Sigmoid colon (tissue), 7 donors: ENCODE measurements at places on chromosomes 4 and X. TPM values are rescaled to one million over a fixed set of nuclear protein-coding genes. Genes with fewer than 3 reads are reported as not detected.

- H3K4me1 ChIP-seq: no peaks in the 10 kb centered on the region
- no peak overlapping the region for H3K27ac ChIP-seq
- H3K36me3 ChIP-seq: no peaks in the 10 kb centered on the region
- no peaks in the 10 kb centered on the region for H3K27me3 ChIP-seq
Observed at GRCh38 chr4:38359113-38359512, 304.9 kb upstream of the KLF3 start.

DNA sequence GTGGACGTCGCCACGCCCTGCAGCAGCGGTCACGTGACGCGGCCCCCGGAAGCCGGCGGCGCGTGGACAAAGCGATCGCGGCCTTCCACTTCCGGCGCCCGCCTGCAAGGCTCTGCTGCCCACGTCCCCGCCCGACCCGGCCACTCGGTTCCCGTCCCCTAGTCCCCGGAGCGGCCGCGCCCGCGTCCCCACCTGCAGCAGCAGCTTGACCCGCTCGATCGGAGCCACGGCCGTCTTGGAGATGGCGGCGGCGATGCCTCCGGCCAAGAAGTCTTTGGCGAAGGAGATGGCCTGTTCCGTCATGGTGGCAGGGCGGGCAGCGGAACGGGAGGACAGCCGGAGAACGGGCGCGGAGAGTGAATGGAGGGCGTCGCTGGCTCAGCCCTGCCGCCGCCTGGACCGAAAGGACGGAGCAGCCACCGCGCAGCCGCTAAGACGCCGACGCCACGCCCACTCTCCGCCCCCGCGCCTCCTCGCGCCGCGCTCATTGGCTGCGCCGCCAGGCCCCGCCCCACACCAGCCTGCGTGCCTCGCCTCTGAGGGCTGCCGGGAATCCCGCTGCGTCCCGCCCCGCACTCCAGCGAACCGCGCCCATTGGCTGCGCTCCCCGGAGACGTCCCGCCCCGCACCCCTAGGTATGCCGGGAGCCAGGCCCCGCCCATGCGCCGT, at the start of gene SLC25A6:
TSS of gene SLC25A6 (minus strand) at position 407 of the 669 bp plus-strand sequence. CDS start at position 303, 104 bp downstream.
- peaks cover 27% of the 10 kb centered on the region for H3K36me3 ChIP-seq
- H3K4me3 ChIP-seq: peak within 1 kb of the TSS; percentile 100
- H3K27me3 ChIP-seq: no peaks in the 10 kb centered on the region
- peaks cover 61% of the 10 kb centered on the region for H3K4me1 ChIP-seq
- DNase-seq: peak; percentile 99
- H3K27ac ChIP-seq: peak within 1 kb of the TSS; percentile 99

DNA sequence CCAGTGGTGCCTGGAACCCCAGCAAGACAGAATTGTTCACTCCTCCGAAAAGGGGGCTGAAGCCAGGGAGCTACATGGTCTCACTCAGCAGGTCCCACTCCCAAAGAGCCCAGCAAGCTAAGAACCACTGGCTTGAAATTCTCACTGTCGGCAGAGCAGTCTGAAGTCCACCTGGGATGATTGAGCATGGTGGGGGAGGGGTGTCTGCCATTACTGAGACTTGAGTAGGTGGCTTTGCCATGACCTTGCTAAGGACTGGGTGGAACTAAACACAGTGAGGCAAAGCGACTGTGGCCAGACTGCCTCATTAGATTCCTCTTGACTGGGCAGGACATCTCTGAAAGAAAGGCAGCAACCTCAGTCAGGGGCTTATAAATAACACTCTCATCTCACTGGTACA, 122.6 kb upstream of the ZC4H2 start:
- no peaks in the 10 kb centered on the region for H3K27me3 ChIP-seq
- no peak overlapping the region for H3K4me3 ChIP-seq
- H3K27ac ChIP-seq: no peak overlapping the region
- no peaks in the 10 kb centered on the region for H3K4me1 ChIP-seq
- no peak for DNase-seq

- H3K27me3 ChIP-seq: no peaks in the 10 kb centered on the region
- H3K36me3 ChIP-seq: no peaks in the 10 kb centered on the region
- no peak overlapping the region for H3K4me3 ChIP-seq
- DNase-seq: no peak
- no peaks in the 10 kb centered on the region for H3K4me1 ChIP-seq
Observed at GRCh38 chr4:30866346-30866745, 146.2 kb downstream of the PCDH7 start.

DNA sequence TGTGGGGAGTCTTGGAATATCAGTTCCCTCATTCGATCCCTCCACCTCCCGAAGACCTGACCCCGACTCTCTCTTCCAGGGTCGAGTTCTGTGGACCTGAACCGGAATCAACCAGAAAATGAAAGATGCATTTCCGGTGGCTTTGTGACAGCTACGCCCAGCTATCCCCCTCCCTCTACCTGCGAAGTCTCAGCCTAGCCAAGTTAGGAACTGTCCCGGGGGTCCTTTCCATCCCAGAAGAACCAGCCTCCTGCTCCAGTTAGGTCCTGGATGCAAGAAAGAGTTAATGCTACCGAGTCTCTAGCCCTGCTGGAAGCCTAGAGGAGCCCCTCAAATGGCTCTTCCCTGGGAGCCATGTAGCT, 13.4 kb upstream of the ETDC start:
- H3K36me3 ChIP-seq: no peaks in the 10 kb centered on the region
- no peak for DNase-seq
- no peak overlapping the region for H3K27ac ChIP-seq
- no peaks in the 10 kb centered on the region for H3K4me1 ChIP-seq
- no peaks in the 10 kb centered on the region for H3K27me3 ChIP-seq
- H3K4me3 ChIP-seq: peak overlapping the region; percentile 20

DNA sequence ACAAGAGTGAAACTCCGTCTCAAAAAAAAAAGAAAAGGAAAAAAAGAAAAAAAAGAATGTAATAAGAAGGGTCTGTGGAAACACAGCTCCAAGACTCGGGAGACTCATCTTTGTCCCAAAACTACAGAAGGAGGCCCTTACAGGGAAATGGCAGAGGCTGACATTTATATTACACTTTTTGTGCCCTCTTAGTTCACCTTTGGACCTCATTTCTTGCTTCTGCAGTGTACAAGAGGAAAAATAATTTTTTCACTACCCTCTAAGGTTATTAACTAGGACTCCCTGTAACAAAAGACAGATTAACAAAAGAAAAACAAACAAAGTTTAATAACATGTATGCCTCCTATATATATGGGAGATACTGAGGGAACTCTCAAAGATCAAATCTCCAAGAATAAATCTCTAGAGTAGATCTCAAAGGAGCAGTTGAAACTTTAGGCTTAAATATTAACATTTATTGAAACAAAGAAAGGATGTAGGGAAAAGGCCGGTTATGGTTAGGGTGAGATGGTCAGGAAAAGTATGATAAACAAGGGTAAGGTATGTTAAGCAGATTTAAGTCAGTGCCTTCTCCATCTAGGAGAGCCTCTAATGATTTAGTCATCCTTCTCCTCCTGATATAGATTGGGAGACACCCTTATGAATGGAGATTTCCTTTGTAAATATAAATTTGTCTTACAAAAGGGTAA, 121.3 kb upstream of the JADE1 start:
- H3K36me3 ChIP-seq: no peaks in the 10 kb centered on the region
- no peak for DNase-seq
- H3K4me1 ChIP-seq: no peaks in the 10 kb centered on the region
- no peak overlapping the region for H3K4me3 ChIP-seq
- H3K27ac ChIP-seq: no peak overlapping the region
- no peaks in the 10 kb centered on the region for H3K27me3 ChIP-seq

GRCh38 chrX:153967536-153968224, 3.9 kb downstream of the HCFC1 start:
- no peak for DNase-seq
- peak overlapping the region; percentile 97 for H3K27ac ChIP-seq
- H3K36me3 ChIP-seq: no peaks in the 10 kb centered on the region
- H3K4me3 ChIP-seq: no peak overlapping the region

DNA sequence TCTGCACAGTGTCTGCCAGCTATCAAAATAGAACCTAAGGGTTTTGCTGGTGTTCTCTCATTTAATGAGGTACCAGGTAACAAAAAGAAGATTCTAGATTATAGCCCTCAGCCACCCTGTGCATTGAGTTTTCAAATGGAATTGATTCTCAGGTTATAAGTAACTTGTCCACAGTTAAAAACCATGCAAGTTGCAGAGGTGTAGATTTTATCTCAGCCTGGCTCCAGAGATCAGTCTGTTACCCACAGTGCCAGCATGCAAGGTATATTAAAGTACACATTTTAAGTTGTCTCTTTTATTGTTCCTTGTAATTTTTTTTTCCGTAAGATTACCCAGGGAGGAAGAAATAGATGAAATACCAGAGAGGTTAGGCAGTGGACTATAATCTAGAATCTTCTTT, 59.7 kb downstream of the RAPGEF2 start:
- H3K36me3 ChIP-seq: no peaks in the 10 kb centered on the region
- H3K4me1 ChIP-seq: peaks cover 22% of the 10 kb centered on the region

- no peak for DNase-seq
- no peak overlapping the region for H3K4me3 ChIP-seq
- no peaks in the 10 kb centered on the region for H3K36me3 ChIP-seq
- H3K27me3 ChIP-seq: no peaks in the 10 kb centered on the region
Observed at GRCh38 chrX:24619647-24620046, 27.5 kb downstream of the PCYT1B start.

GRCh38 chrX:150676221-150676620, 17.0 kb upstream of the MTMR1 start:
- no peak overlapping the region for H3K27ac ChIP-seq
- no peaks in the 10 kb centered on the region for H3K36me3 ChIP-seq
- no peaks in the 10 kb centered on the region for H3K4me1 ChIP-seq
- DNase-seq: no peak
- no peak overlapping the region for H3K4me3 ChIP-seq

GRCh38 chrX:129193357-129193756, 329.9 kb downstream of the SMARCA1 start:
- H3K27me3 ChIP-seq: no peaks in the 10 kb centered on the region
- H3K36me3 ChIP-seq: no peaks in the 10 kb centered on the region
- H3K27ac ChIP-seq: no peak overlapping the region
- no peak for DNase-seq
- H3K4me1 ChIP-seq: no peaks in the 10 kb centered on the region

GRCh38 chr4:28007693-28008092, 1147.1 kb downstream of the STIM2 start:
- no peaks in the 10 kb centered on the region for H3K27me3 ChIP-seq
- H3K4me3 ChIP-seq: no peak overlapping the region
- no peaks in the 10 kb centered on the region for H3K36me3 ChIP-seq
- no peak overlapping the region for H3K27ac ChIP-seq
- no peak for DNase-seq
- no peaks in the 10 kb centered on the region for H3K4me1 ChIP-seq

DNA sequence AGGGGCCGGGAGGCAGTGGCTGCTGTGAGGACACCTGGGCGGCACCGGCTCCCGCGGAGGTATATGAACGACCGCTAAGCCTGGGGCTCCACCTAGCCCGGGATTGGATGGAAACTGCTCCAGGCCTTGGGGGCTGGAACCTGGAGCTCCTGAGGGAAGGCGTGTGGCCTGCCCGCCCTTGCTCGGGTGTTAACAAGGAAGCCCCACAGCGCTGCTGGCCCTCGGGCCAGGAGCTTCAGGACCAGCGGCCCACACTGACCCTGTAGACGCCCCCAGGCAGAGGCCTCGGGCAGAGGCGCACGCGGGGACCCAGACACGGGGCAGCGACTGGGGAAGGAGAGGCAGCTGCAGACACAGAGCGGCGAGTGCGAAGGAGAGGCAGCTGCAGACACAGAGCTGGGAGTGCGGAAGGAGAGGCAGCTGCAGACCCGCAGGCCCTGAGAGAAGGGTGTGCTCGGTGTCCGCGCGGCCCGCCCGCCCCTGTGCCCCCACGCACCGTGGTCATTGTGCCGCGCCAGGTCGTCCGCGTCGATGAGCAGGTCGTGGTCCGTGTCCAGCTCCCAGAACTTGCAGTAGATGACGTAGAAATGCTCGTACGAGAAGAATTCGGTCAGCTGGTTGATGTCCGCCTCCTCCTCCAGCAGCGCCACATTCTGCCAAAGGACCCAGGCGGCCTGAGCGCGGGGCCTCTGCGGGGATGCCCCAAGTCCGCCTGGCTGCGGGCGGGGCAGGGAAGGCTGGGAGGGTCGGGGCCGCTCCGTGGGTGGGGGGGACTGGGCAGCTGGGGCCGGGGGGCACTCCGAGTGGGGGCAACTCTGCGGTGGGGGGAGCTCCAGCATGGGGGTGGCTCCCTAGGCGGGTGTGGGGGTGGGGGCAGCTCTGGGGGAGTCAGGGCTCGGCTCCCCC, 26.7 kb upstream of the GTPBP6 start:
- DNase-seq: peak; percentile 52
- H3K4me3 ChIP-seq: no peak overlapping the region
- H3K27ac ChIP-seq: no peak overlapping the region
- H3K4me1 ChIP-seq: no peaks in the 10 kb centered on the region

DNA sequence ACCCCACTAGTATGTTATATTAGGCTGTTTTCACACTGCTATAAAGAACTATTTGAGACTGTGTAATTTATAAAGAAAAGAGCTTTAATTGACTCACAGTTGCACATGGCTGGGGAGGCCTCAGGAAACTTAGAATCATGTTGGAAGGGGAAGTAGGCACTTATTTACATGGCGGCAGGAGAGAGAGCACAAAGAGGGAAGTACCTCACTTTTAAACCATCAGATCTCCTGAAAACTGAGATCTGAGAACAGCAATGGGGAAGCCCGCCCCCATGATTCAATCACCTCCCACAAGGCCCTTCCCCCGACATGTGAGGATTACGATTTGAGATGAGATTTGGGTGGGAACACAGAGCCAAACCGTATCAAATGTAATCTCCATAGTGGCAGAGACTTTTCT, 45.4 kb upstream of the XK start:
- no peak for DNase-seq
- H3K4me1 ChIP-seq: no peaks in the 10 kb centered on the region
- no peak overlapping the region for H3K27ac ChIP-seq
- H3K36me3 ChIP-seq: no peaks in the 10 kb centered on the region

GRCh38 chrX:50952406-50952805, 41.9 kb downstream of the BMP15 start:
- no peak for DNase-seq
- no peaks in the 10 kb centered on the region for H3K36me3 ChIP-seq
- H3K4me3 ChIP-seq: no peak overlapping the region

Gene RTL3
- total RNA-seq: 1.1 TPM

Gene MAGEA2B
- total RNA-seq: not detected

Gene CCDC110
- total RNA-seq: 8.9 TPM

Gene TLR6
- 3.2 TPM for total RNA-seq

Gene PRRG3
- total RNA-seq: 1.8 TPM

Gene PABPC1L2A
- total RNA-seq: not detected

Gene RAI2
- 23.8 TPM for total RNA-seq

Gene ANKRD50
- 24.9 TPM for total RNA-seq

Gene STATH
- not detected for total RNA-seq

Gene ZXDB
- total RNA-seq: 10.3 TPM

Gene GABRB1
- 0.49 TPM for total RNA-seq

Gene HDAC8
- 37.8 TPM for total RNA-seq
